ENCODE measurements at places on chromosomes 3 and 15.

DNA sequence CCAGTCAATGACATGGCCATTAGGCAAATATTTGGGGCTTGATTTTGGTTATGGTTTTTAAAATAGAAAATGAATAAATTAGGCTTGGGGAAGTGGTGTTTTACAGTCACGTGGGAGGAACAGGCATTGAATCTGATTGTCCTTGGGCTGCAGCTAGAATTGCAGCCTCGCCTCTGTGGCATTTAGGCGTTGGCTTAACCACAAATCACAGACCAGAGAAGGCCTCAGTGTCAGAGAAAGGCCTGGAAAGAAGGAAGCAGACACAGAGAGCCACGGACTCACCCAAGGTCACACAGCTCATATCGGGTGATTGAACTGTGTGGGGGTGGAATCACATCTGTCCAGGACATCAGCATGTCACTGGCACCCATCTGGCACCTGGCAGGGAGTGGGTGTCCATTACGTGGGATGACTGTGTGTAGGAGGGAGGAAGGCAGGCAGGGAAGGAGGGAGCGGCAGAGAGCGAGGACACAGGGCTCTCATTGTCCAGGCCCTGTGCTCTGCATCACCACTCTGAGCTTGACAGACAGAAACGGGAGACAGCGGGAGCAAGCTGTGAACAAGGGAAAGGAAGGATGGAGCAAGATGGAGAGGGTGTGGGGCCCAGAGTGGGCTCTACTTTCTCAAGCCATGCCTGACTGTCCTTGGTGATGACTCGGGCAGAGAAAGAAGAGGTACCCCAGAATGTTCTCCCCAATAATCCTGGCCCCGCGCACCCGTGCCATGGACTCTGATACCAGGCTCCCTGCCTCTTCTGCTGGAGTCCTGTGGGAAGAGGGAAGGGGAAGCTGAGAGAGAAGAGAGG, 186.4 kb downstream of the FAM43A start:
- no peak for DNase-seq

DNA sequence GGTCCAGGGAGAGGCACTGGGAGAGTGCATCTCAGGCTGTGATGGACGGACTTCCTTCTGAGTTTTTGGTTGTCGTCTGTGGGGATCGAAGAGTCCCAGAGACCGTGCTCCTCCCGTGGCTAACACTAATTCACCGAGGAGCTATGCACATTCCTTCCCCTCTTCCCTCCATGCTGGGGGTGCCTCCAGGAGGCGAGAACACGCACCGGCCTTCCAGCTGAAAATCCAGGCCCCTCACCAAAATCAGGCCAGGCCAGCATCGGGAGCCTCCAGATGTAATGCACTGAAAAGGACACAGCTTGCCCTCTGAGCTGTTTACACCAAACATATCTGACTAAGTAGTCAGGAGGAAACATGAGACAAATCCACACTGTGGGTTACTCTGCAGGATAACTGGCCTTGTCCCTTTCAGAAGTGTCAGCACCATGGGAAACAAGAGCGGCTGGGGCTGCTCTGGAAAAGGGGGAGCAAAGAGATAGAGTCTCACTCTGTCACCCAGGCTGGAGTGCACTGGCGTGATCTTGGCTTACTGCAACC, 5.5 kb downstream of the RNU5B-1 start:
- no peak for DNase-seq

GRCh38 chr3:194287977-194288706, 63.0 kb downstream of the CPN2 start:
- no peak for DNase-seq

- no peak for DNase-seq
Observed at GRCh38 chr3:117633207-117633606, 923.6 kb downstream of the TUSC7 start.

Data from stimulated activated CD8-positive, alpha-beta memory T cell treated with anti-CD3 and anti-CD28 coated beads, Interleukin-4, amount 100 ng/mL, for 1 hour (primary cell).